ENCODE measurements at places on chromosomes 1 and 21. TPM values are rescaled to one million over a fixed set of nuclear protein-coding genes. Genes with fewer than 3 reads are reported as not detected.
A peak's percentile ranks its signal among the peaks of the same experiment; 100 is the strongest.

GRCh38 chr21:21971384-21971783 lies 973.2 kb downstream of the NCAM2 start:
- H3K4me1 ChIP-seq: no peaks in the 10 kb centered on the region
- H3K27ac ChIP-seq: no peak overlapping the region
- no peak overlapping the region for H3K4me3 ChIP-seq

DNA sequence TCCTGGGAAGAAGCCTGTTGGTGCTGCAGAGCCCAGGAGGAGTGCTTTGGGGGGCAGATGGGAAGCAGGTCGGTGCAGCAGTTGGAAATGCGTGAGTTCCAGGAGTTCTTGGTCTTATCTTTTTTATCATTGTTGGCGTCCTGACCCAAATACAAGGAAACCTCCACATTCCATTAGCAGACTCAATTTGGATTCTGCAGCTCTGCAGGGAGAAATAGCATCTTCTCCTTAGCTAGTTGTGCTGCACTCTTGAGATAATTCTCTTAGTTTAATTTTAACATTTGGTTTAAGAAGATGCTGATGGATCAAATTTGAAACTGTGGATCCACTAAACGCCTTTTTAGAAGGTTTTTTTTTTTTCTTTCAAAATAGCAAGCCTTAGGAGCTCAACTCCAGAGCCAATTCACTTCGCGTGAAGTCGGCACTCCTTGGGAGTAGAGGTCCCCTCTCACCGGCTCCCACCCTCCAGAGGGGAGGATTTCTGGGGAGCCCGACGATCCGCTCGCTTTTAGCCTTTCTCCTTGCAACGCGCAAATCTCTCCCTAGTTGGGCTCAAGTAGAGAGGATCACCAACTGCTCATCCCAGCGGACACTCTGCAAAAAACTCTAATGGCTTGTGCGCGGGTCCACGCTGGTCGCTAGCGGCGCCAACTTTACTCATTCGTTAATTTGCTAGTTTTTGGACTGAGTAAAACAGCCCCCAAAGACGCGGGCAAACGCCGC lies 1.3 kb downstream of the PLD5 start:
- peaks cover 6% of the 10 kb centered on the region for H3K4me1 ChIP-seq
- H3K4me3 ChIP-seq: peak overlapping the region; percentile 36
- no peak overlapping the region for H3K27ac ChIP-seq
- H3K27me3 ChIP-seq: peaks cover 35% of the 10 kb centered on the region

- no peak overlapping the region for H3K27ac ChIP-seq
- H3K4me1 ChIP-seq: no peaks in the 10 kb centered on the region
- H3K36me3 ChIP-seq: peaks cover 14% of the 10 kb centered on the region
- H3K27me3 ChIP-seq: no peaks in the 10 kb centered on the region
Observed at GRCh38 chr1:32568929-32569328, 29.7 kb downstream of the ZBTB8A start.

GRCh38 chr1:231818337-231818736 lies 191.7 kb downstream of the DISC1 start:
- no peaks in the 10 kb centered on the region for H3K4me1 ChIP-seq
- no peaks in the 10 kb centered on the region for H3K27me3 ChIP-seq
- H3K4me3 ChIP-seq: no peak overlapping the region
- H3K27ac ChIP-seq: no peak overlapping the region
- no peak for DNase-seq
- H3K36me3 ChIP-seq: no peaks in the 10 kb centered on the region

GRCh38 chr1:79899914-79900313 lies 893.4 kb upstream of the ADGRL4 start:
- DNase-seq: no peak
- no peaks in the 10 kb centered on the region for H3K4me1 ChIP-seq
- H3K27me3 ChIP-seq: no peaks in the 10 kb centered on the region
- no peak overlapping the region for H3K4me3 ChIP-seq
- H3K27ac ChIP-seq: no peak overlapping the region

GRCh38 chr1:231348442-231348841 lies 10.3 kb downstream of the SPRTN start:
- H3K4me3 ChIP-seq: no peak overlapping the region
- DNase-seq: no peak
- H3K4me1 ChIP-seq: no peaks in the 10 kb centered on the region

DNA sequence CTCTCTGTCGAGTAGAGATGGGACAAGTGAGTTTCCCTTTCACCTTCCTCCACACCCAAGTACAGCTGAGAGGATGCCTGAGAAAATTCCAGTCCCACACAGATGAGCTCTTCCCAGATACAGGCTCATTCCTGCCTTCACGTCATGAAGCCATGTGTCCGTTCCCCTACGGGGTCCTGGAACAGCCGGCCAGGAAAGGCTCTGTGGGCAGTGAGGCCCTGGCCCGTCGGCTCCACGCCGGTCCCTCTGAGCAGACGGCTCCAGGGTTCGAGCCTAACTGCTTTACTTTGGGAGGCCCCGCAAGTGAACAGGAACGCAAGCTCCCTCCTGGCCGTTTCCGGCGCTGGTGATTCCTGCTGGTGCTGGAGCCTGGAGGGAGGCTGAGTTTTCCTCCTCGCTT lies 57.2 kb upstream of the ARHGEF16 start:
- H3K36me3 ChIP-seq: peaks cover 14% of the 10 kb centered on the region
- H3K27me3 ChIP-seq: peaks cover 45% of the 10 kb centered on the region
- H3K4me1 ChIP-seq: peaks cover 33% of the 10 kb centered on the region
- no peak for DNase-seq
- no peak overlapping the region for H3K27ac ChIP-seq

DNA sequence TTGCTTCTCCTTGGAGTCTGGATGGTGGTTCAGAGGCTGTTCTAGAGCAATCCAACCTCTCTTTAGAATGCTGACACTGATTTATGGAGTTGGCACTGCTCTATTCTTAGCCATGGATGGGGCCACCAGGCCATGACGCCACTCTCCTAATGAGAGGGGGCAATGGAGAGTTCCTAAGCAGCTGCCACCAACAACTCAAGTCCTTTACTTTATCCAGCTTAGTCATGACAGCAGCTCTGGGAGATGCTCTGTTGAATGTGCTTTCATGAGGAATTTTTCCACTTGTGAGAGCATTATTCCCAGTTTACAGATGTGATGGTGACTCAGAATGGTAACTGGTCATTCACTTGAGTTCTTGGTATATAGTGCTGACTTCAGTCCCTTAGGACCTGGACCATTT lies 366.3 kb downstream of the HHAT start:
- no peaks in the 10 kb centered on the region for H3K4me1 ChIP-seq
- DNase-seq: no peak
- H3K4me3 ChIP-seq: no peak overlapping the region
- H3K27ac ChIP-seq: no peak overlapping the region
- H3K36me3 ChIP-seq: no peaks in the 10 kb centered on the region

- H3K36me3 ChIP-seq: no peaks in the 10 kb centered on the region
- H3K4me1 ChIP-seq: no peaks in the 10 kb centered on the region
- DNase-seq: no peak
Observed at GRCh38 chr1:190564117-190564516, 86.5 kb upstream of the BRINP3 start.

GRCh38 chr1:235972311-235972689 lies 92.6 kb downstream of the NID1 start:
- H3K4me1 ChIP-seq: peaks cover 19% of the 10 kb centered on the region
- peak overlapping the region; percentile 95 for H3K27ac ChIP-seq
- peaks cover 15% of the 10 kb centered on the region for H3K36me3 ChIP-seq

DNA sequence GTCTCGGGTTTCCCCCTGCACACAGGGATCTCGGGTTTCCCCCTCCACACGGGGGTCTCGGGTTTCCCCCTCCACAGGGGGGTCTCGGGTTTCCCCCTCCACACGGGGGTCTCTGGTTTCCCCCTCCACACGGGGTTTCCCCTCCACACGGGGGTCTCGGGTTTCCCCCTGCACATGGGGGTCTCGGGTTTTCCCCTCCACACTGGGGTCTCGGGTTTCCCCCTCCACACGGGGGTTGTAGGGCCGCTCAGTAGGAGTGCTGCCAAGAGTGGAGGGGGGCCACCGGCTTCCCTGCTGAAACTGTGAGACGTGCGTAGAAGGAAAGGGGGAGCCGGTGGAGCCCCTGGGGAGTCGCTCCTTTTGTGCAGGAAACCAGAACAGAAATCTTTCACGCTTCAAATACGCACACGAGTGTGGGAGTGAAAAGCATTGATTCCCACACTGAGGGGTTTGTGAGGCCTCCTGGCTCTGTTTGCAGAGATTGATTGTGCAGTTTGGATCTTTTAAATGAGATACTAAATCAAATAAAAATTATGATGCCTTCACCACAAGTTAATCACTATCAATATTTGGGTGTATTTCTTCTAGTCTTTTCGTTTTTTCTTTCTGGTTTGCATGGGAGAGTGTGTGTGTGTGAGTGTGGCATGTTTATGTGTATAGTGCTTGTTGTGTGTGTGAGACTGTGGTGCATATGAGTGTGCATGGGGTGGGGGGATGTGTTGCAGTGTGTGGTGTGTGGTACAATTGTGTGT lies 54.3 kb upstream of the TRAPPC10 start:
- DNase-seq: peak; percentile 36
- H3K36me3 ChIP-seq: peaks cover 48% of the 10 kb centered on the region
- H3K4me3 ChIP-seq: no peak overlapping the region
- no peaks in the 10 kb centered on the region for H3K4me1 ChIP-seq
- no peak overlapping the region for H3K27ac ChIP-seq
- no peaks in the 10 kb centered on the region for H3K27me3 ChIP-seq

- H3K36me3 ChIP-seq: no peaks in the 10 kb centered on the region
- H3K4me3 ChIP-seq: no peak overlapping the region
- H3K27ac ChIP-seq: peak overlapping the region; percentile 74
- H3K27me3 ChIP-seq: no peaks in the 10 kb centered on the region
- peak; percentile 70 for DNase-seq
- H3K4me1 ChIP-seq: peaks cover 30% of the 10 kb centered on the region
Observed at GRCh38 chr1:220734571-220735326, 13.4 kb upstream of the MTARC2 start.

DNA sequence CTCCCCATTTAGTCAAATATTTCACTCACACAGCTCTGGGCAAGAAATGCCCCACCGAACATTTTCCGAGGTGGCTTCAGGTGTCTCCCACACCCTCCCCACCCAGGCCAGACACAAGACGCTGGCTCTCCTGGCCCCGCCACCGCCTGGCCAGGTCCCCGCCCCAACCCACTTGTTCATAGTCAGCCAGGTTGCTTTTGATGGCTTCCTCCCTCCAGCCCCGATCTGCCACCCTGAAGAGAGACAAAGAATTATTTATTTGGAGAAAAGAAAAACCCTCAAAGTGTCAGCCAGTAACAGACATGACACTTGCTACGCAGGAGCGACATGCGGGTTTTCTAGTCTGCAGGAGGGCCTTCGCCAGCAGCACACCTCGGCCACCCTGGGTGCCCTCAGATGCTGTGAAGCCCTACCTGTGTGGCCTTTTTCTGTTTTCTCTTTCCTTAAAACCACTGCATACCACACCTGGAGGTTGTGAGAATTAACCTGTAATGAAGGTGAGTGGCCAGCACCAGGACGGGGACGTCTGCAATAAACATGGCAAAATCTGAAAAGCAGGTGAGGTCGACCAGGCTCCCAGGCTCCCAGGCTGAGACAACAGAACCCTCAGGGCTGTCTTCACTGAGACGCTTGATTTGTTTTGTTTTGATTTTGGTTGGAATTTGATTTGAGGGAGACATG lies 27.2 kb downstream of the SSBP3 start:
- H3K4me3 ChIP-seq: no peak overlapping the region
- H3K27me3 ChIP-seq: no peaks in the 10 kb centered on the region

DNA sequence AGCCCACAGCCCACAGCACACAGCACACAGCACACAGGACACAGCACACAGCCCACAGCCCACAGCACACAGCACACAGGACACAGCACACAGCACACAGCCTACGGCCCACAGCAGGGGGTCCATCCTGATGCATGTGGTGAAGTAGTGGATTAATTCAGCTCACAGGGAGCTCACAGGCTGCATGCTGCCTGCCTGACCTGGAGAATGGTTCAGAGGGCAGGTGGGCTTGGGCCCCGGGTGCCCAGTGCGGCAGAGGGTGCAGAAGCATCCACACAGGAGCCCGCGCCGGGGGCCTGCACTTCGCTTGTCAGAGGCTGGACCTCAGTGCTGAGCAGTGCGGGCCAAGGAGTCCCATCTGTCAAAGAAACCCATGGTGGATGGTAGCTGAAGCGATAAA lies 21.1 kb upstream of the AJAP1 start:
- H3K27ac ChIP-seq: no peak overlapping the region
- H3K4me1 ChIP-seq: no peaks in the 10 kb centered on the region
- H3K36me3 ChIP-seq: no peaks in the 10 kb centered on the region
- H3K4me3 ChIP-seq: no peak overlapping the region

- no peak for DNase-seq
- no peak overlapping the region for H3K27ac ChIP-seq
- peaks cover 31% of the 10 kb centered on the region for H3K36me3 ChIP-seq
- peaks cover 17% of the 10 kb centered on the region for H3K4me1 ChIP-seq
- no peak overlapping the region for H3K4me3 ChIP-seq
Observed at GRCh38 chr1:40985875-40986274, 6.4 kb downstream of the CTPS1 start.

GRCh38 chr21:32641710-32642698 lies 29.8 kb upstream of the CFAP298 start:
- DNase-seq: no peak
- H3K4me1 ChIP-seq: no peaks in the 10 kb centered on the region
- H3K27ac ChIP-seq: no peak overlapping the region
- no peak overlapping the region for H3K4me3 ChIP-seq

- H3K27me3 ChIP-seq: no peaks in the 10 kb centered on the region
- H3K36me3 ChIP-seq: no peaks in the 10 kb centered on the region
- no peaks in the 10 kb centered on the region for H3K4me1 ChIP-seq
- no peak for DNase-seq
- no peak overlapping the region for H3K4me3 ChIP-seq
Observed at GRCh38 chr1:163834778-163835177, 513.0 kb downstream of the NUF2 start.

Gene CRABP2
- 207 TPM for polyA plus RNA-seq

Gene KRTAP10-1
- not detected for polyA plus RNA-seq

Gene ANKRD35
- polyA plus RNA-seq: 10.0 TPM

Gene TSSK3
- polyA plus RNA-seq: 0.43 TPM

Gene TGFB2
- 3.2 TPM for polyA plus RNA-seq

Gene SSR2
- polyA plus RNA-seq: 242 TPM

Gene MAD2L2
- polyA plus RNA-seq: 47.3 TPM

Gene SLC16A4
- polyA plus RNA-seq: 1.7 TPM
